ENCODE measurements at places on chromosomes 3 and 15. TPM values are rescaled to one million over a fixed set of nuclear protein-coding genes. Genes with fewer than 3 reads are reported as not detected.
A peak's percentile ranks its signal among the peaks of the same experiment; 100 is the strongest.

- no peak for DNase-seq
- H3K27ac ChIP-seq, result no peak overlapping the region
- no peaks in the 10 kb centered on the region for H3K27me3 ChIP-seq
- H3K4me3 ChIP-seq, result no peak overlapping the region
- no peaks in the 10 kb centered on the region for H3K36me3 ChIP-seq
These were observed 155.0 kb downstream of the ATP8B4 start for GRCh38 chr15:49964061-49964460.

DNA sequence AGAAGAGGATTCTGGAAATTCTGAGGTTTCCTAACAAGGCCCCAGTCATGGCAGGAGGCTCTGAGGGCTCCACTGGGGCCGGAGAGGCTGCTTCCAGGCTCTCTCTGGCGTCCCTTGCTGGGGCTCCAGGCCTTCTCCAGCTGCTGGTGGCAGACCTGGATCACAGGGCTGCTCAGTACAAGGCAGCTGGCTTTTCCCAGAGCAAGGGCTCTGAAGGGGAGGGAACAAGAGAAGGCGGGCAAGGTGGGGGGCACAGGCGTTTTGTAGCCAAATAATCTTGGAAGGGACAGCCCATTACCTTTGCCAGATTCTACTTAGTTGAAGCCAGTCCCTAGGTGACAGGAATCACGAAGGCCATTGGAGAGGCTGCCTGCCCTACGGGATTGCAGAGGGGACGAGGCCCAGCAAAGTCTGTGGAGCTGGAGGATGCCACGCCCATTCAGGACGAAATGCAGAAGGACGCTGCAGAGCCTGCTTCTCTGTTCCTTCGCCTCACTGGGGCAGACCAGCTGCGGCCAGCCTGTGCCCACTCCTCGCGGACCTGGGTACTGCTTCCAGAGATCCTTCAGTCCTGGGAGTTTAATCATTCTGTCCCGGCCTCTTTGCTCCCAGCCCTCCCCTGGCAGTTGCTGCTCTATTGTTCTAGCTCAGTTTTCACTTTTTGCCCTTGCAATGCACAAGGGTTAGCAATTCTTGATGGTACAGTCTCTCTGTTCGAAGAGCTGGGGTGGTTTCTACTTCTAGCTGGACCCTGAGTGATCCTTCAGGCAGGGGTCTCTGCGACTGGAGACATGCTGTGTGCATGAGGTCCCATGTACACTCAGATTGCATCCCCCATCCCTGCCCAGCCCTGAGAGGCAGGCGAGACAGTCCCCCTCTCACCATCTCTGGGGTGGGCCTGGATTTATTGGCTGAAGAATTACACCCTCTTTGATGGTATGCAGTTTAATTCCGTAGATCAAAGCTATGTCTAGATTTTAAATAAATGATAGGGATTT is 149.3 kb upstream of the MEF2A start:
- no peak overlapping the region for H3K4me3 ChIP-seq
- no peaks in the 10 kb centered on the region for H3K27me3 ChIP-seq
- H3K36me3 ChIP-seq, result no peaks in the 10 kb centered on the region
- H3K4me1 ChIP-seq, result peaks cover 5% of the 10 kb centered on the region
- peak; percentile 29 for DNase-seq

DNA sequence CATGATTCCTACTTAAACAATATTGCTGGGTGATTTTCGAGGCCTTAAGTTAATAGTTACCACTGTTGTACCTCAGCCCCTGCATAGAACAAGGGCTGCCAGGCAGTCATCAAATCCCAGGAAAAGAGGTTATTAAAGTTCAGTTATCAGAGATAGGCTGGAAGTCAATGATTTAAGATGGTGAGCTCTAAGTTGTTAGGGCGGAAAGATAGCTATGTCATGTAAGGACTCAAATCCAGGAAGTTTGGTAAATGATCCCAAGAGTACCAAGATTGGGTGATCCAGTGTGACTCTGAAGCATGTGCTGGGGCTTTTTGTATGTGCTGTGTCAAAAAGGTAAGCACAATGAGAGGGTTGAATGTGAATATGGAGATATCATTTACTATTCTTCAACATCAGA is 287.9 kb downstream of the NLGN1 start:
- no peaks in the 10 kb centered on the region for H3K4me1 ChIP-seq
- DNase-seq, result no peak
- no peaks in the 10 kb centered on the region for H3K36me3 ChIP-seq
- H3K4me3 ChIP-seq, result no peak overlapping the region

GRCh38 chr15:89494941-89495637 is 1.3 kb downstream of the RHCG start:
- H3K27me3 ChIP-seq, result peaks cover 29% of the 10 kb centered on the region
- peaks cover 13% of the 10 kb centered on the region for H3K4me1 ChIP-seq
- DNase-seq, result peak; percentile 5
- no peaks in the 10 kb centered on the region for H3K36me3 ChIP-seq

DNA sequence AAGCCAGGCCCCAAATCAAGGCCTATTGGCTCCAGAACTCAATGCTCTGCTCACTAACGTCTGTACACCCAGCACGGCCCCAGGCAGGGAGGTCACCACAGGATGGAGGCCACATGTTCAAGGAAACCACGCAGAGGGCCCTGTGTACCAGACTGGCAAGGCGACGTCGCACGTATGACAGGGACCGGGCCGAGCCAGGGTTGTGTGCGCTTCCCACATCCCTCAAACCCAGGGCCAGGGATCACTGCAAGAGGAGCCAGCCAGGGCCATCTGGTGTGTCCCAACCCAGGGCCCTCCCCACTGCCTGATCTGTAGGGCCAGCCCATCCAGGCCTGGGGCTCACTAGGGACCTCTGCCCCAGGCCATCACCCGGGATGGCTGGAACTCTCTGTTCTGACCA is 62.0 kb downstream of the ZNF445 start:
- no peak for DNase-seq
- no peaks in the 10 kb centered on the region for H3K27me3 ChIP-seq
- H3K36me3 ChIP-seq, result no peaks in the 10 kb centered on the region
- no peak overlapping the region for H3K4me3 ChIP-seq
- no peaks in the 10 kb centered on the region for H3K4me1 ChIP-seq

- no peak overlapping the region for H3K27ac ChIP-seq
- no peak for DNase-seq
- H3K4me1 ChIP-seq, result no peaks in the 10 kb centered on the region
These were observed 51.6 kb downstream of the ATP10A start for GRCh38 chr15:25811481-25811906.

DNA sequence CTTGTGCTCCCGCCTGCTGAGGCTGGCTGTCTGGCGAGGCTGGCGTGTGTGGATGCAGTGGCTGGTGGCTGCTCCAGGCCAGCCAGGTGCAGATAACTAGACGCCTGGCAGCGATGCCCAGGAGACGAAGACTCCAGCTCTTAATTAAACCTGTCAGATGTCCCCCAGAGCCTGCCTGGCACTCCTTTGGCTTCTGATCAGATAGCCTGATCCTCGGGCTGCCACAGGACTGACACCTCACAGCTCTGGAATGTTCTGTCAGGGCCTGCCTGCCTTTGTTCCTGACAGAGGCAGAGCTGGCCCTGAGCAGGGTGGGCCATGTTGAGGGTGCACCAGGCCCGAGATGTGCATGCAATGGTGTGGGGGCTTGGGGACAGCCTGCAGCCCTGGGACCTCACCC is 36.5 kb downstream of the PLXNA1 start:
- H3K27ac ChIP-seq, result no peak overlapping the region
- DNase-seq, result no peak
- no peak overlapping the region for H3K4me3 ChIP-seq
- 0 out of 2 replicates have a peak, but pooled peaks cover 5% of the 10 kb centered on the region for H3K4me1 ChIP-seq
- H3K27me3 ChIP-seq, result no peaks in the 10 kb centered on the region

DNA sequence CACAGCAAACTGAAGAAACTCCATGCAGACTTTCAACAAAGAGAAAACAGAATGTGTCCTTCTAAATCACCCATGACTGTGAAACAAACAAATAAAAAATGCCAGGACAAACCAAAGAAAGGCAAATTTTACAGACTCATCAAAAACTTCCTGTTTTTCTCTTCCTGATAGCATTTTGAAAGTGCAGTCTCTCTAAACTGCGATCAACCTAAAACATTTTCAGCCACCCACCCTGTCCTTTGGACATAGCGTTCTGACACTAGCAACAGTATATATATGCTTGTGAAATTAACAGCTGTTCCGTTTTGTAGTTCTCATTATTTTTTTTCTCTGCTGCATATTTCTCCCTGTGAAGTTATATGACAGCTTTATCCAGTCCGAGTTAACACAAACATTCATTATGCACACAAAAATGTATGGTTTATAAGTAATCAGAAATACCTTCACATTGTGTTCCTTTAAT is 151.7 kb downstream of the FBN1 start:
- H3K36me3 ChIP-seq, result peaks cover 87% of the 10 kb centered on the region
- H3K27me3 ChIP-seq, result no peaks in the 10 kb centered on the region
- H3K4me3 ChIP-seq, result no peak overlapping the region
- peaks cover 23% of the 10 kb centered on the region for H3K4me1 ChIP-seq
- no peak for DNase-seq
- H3K27ac ChIP-seq, result peak overlapping the region; percentile 86

DNA sequence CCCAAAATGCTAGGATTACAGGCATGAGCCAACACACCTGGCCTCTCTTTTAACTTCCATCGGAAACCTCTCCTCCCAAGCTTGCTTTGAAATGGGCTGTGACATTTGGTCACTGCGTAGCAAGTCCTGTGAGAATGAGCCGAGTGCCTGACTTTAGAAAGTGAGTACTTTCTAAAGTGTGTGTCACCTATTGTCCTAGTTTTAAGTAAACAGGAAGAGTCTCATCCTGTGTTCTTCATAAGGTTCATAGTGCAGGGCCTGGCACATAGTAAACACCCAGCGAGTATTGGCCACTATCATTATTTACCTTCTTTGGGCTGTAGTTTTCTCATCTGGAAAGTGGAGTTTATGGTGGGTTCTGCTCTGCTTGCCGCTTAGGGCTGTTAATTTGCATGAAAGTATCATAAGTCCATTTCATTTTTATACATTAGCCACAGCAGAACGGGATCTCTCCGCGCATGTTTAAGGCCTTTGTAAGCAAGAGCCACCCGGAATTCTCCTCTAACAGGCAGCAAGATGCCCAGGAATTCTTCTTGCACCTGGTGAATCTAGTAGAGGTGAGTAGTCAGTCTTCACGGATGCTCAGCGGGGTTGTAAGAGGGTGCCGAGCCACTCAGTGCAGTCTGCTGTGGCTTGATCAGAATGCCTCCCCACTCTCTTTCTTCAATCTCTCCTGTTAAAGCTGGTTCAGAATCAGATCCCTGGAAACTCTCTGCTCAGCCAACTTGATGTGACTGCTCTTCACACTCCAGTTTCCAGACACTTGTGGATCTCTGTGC is 87.2 kb downstream of the USP13 start:
- H3K27ac ChIP-seq, result no peak overlapping the region
- no peak for DNase-seq
- H3K27me3 ChIP-seq, result no peaks in the 10 kb centered on the region

DNA sequence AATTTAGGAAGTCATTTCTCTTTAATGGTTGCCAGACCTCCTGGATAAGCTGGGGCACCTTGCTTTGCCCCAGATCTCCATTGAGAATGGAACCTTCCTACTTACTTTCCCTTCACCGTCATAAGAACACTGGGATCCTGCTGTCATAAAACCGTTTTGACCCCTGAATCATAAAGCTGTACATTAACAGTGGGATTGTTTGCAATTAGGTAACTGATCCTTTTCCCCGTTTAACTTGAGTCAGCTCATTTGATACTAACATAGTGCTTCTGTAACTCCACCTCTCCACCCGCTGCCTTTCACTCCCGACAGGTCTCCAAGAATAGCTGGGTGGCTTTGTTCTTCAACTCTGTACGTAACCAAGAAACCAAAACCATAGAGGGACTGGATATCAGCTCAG is 308.2 kb upstream of the WNT5A start:
- DNase-seq, result no peak
- no peaks in the 10 kb centered on the region for H3K36me3 ChIP-seq
- H3K4me1 ChIP-seq, result peaks cover 53% of the 10 kb centered on the region
- H3K4me3 ChIP-seq, result no peak overlapping the region

DNA sequence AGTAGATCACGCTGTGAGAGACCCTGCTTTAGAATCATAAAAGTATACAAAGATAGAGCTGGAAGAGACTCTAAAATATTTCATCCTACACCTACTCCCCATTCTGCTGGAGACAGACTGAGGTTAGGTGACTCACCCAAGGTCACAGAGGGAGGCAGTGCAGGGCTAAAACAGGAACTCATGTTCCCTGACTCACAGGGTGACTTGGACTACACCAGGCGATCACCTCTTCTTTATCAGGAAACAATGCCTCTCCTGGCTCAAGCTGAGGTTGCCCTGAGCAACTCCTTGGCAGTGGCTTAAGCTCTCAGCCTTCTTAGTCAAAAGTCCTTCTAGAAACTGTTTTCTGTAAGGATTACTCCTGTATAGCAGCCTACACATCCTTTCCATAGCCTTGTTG is 26.4 kb upstream of the TNFAIP8L3 start:
- peaks cover 9% of the 10 kb centered on the region for H3K4me1 ChIP-seq
- H3K4me3 ChIP-seq, result no peak overlapping the region
- H3K36me3 ChIP-seq, result no peaks in the 10 kb centered on the region
- peak; percentile 28 for DNase-seq

PRICKLE2 gene
- total RNA-seq, result 18.3 TPM

SLC28A2 gene
- total RNA-seq, result not detected

PLSCR2 gene
- total RNA-seq, result not detected

CCRL2 gene
- total RNA-seq, result 0.97 TPM

MORC1 gene
- total RNA-seq, result not detected

CCDC71 gene
- total RNA-seq, result 24.7 TPM

All from SJSA1 (cell line).